NCI-H1417 treated with DMSO at 0.1 percent for 48 hours (cell line): ENCODE measurements at places on chromosomes 3 and 15.

DNA sequence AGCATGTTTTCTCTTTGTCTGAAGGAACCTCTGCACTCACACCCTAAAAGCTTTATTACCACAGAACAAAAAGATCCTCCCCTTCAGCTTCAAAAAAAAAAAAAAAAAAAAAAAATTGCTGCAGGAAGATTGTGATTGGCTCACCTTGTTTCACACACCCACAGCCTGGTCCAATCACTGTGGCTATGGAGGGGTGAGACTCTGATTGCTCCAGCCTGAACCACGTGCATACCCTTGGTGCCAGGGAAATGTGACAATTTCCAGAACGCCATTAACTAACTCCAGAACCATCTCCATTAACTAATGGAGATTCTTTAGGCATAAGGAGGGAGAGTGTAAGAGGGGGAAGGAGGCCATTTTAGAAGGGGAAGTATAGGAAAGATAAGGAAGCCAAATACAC, 106.5 kb upstream of the CRBN start:
- DNase-seq, result no peak

DNA sequence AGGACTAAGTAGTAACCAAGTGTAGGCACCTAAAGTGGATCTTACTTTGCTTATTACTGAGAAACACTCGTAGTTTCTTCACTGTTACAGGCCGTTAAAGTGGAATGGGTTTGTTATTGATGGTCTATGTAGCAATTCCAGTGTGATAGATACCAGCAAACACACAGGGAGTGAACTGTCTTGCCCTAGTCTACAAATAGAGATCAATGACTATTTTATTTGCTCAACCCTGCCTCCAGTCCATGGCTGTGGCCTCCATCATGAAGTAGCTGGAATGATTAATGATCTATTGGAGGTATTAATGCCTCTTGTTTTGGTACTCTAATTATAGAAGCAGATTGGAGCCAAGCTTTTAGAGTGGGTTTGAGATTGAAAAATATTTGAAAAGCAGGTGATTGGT, 362.7 kb upstream of the AZI2 start:
- no peak for DNase-seq

- no peak for DNase-seq
These were observed 370.5 kb downstream of the CTNNB1 start for GRCh38 chr3:41569632-41570305.

DNA sequence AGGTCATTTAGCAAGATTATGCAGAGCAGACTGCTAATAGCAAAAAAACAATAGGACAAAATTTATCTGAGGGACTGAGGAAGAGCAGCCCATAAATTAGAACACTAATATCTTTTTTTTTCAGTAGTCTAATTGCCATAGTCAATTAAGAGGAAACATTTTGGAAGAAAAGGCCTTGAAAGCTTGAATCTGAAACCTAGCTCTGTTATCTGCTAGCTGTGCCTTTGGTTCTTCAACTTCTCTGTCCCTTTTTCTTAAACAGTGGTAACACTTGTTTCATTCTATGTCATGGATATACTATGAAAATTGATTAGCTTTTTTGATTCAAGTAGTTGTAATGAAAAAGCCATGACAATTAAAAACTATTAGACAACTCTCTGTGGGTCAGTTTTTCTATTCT, 1.7 kb downstream of the ATR start:
- no peak for DNase-seq

- no peak for DNase-seq
These were observed 440.7 kb upstream of the ARHGEF26 start for GRCh38 chr3:153680526-153680925.

DNA sequence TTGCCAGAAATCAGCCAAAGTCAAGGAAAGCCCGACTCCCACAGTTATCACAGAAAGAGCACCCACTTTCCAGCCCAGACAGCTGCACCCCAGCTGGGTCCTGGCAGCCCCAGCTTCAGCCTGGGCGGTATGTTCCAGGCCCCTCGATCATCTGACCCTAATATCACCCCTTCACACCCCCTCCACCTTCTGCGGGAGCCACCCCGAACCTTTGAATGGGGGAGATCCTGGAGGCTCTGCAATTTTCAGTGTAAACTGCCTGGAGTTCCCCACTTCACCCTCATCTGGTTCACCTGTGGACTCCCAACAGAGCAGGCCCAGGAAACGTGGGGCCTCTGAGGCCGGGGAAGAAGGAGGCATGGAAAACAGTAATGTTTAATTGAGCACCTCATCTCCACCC, 5.9 kb downstream of the PRSS50 start:
- DNase-seq, result no peak

- no peak for DNase-seq
These were observed 176.8 kb downstream of the ABHD5 start for GRCh38 chr3:43867436-43868072.

DNA sequence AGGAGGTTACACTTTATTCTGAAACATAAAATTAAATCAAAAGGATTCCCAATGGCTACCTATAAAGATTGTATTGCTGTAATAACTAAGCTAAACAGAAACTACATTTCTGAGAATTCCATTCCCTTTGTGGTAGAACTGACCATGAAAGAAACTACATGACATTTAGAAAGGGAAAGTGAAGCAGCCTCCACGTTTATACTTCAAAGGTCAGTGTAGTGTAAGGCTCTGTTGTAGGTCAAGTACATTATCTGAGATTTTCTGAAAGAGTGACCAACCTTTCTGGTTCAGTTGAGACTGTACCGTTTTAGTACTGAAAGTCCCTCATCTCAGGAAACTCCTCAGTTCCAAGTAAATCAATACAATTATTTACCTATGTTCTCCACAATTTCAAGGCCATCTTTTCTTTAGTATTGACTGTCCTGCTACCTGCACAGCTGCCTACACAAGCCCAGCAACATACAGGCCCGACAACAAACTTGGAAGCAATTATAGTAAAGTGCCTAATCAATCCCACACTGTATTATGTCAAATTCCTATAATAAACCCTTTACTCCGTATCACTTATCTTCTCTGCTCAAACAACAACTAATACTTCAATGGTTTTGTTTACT, 343.0 kb downstream of the PLOD2 start:
- DNase-seq, result no peak

DNA sequence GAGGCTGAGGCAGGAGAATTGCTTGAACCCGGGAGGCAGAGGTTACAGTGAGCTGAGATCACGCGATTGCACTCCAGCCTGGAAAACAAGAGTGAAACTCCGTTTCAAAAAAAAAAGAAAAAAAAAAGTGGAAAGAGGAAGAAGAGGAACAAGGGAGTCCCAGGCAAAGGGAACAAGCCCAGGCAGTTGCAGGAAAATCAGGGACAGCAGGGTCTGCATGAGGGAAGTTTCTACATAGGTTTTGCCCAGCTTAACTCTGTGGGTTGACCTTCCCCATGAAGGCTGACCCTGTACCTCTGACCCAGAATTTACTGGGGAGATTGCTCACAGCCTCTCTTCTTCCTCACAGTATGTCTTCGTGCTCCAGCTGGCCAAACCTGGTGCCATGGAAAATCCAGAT, 12.3 kb downstream of the RBP1 start:
- DNase-seq, result no peak

GRCh38 chr3:4755566-4755965, 223.7 kb upstream of the BHLHE40 start:
- DNase-seq, result no peak

DNA sequence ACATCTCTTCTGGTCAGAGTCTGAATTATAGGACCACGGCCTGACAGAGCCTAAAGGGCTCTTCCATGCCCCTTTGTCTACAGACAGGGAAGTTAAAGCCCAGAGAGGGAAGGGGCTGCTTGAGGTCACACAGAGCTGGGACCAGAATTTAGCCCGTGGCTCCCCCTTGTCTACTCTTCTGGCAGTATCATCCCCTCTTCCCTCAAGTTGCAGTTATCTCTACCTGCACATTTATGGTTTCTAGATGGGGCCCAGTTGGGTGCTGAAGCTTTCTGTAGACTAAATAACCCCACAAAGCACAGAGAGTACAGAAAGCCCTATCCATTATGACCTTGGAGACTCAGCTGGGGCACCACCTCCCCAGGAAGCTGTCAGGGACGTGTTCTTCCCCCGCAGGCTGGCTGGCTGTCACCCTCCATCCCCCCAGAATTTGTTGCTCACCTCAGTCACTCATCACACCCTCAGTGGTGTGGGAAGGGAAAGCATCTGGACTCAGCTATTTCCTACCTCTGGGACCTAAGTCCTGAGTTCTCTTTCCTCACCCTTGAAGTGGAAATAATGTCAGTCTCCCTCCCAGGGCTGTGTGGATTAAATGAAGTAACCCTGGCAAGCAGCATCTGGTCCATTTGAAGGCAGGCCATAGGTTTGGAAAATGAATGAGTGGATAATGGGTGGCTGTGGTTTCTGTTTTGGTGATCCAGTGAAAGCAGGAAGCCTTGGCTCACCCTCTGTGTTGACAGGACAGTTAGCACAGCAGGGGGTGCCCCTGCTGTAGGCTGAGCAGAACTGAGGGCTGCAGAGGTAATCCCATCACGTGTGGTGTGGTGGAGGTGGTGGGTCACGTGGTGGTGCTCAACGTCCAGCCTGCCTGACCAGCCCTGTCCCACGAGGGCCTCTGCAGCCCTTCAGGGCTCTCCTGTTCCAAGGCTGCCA, 16.3 kb downstream of the ACOX2 start:
- DNase-seq, result no peak

GRCh38 chr15:83435202-83435601, 11.9 kb upstream of the SH3GL3 start:
- no peak for DNase-seq

- DNase-seq, result no peak
These were observed 337.3 kb upstream of the ARHGEF26 start for GRCh38 chr3:153783741-153784480.

DNA sequence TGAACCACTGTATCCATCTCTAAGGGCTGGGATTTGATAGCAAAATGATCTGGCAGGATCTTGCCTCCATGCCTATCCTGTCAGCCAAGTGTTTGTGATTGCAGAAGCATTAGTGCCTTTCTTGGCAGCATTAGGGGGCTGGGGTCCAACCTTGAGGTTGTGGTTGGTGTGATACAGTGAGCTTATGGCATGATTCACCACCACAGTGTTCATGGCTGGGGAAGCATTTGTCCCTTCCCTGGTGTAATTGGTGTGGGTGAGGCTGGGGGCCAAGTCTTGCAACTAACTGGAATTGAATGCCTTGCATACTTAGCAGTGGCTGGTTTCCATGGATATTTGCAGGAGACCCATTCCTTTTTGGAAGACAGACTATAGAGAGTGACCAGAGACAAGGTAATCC, 271.0 kb upstream of the TBL1XR1 start:
- DNase-seq, result no peak

- no peak for DNase-seq
These were observed 563 bp downstream of the ARL6IP5 start for GRCh38 chr3:69085168-69085832.

DNA sequence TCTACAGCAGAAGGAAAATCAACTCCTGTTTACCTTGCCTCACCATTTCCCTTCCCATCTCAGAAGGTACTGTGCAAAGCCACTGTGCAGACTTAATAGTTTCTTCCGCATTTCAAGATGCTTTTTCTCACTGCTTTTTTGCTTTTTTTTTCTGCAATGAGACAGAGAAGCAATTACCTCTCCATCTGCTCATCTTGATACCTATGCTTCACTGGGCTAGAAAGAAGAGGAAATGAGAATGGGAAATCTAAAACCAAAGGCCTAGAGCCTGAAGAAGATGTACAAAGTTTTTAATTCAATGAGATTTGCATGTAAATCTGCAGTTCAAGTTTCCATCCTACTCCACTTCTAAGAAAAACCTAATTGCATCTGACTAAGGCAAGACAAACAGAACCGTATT, 238.1 kb upstream of the SETMAR start:
- DNase-seq, result no peak

DNA sequence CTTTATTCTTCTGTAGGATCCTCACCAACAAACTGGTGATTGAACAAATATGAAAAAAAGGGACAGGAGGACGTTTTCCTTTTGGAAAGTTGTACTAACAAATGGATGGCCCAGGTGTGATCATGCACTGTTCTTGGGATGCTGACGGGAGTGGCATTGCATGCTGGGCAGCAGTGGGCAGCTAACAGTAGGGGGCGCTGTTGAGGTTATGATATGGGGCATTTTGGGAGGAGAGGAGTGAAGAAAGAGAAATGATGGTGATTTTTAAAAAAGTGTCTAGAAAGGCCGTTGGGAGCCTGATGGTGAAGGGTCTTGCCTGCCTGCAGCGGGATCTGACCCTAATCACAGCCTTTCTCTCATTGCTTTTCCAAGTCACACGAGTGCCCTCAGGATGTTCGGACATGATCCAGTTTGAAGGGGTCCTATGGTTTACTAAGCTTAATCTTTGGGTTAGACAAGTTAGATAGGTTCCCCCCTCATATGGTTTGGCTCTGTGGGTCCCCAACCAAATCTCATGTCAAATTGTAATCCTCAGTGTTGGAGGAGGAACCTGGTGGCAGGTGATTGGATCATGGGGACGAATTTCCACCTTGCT, 46.2 kb upstream of the PRTG start:
- no peak for DNase-seq

GRCh38 chr3:178217479-178217878, 318.8 kb upstream of the KCNMB2 start:
- DNase-seq, result no peak

- no peak for DNase-seq
These were observed 103.5 kb upstream of the SLC7A14 start for GRCh38 chr3:170689296-170689829.

- no peak for DNase-seq
These were observed 46.8 kb downstream of the LIPC start for GRCh38 chr15:58478579-58478978.

DNA sequence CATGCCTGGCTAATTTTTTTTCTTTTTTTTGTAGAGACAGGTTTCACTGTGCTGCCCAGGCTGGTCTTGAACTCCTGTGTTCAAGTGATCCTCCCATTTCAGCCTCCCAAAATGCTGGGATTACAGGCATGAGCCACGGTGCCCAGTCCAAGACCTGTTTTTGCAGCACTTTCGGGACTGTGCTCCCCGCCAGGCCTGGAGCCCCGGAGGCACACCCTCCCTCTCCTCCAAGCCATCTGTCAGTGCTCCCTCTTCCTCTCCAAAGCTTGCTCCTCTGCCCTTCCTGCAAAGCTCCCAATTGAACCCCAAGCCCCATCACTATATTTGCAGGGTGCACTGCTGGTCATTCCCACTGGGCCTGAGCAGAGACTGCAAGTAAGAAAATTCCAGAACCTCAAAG, 98.1 kb downstream of the CORO2B start:
- DNase-seq, result no peak

- DNase-seq, result no peak
These were observed 44.2 kb downstream of the SOX2 start for GRCh38 chr3:181755959-181756358.

DNA sequence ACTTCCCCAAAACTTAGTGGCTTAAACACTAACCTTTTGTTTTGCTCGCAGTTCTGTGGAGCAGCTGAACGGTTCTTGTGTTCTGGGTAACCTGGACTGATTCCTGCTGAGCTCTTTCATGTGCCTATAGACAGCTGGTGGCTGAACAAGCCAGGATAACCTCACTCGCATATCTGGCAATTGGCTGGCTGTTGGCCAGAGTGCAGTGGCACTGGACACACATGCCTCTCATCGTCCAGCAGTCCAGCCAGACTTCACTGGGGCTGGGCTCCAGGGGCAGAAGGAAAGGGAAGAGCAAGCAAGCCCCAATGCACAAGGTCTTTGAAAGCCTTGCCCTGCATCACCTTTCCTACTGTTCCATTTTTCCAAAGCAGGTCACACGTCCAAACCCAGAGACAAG, 53.6 kb upstream of the GATA2 start:
- no peak for DNase-seq

GRCh38 chr3:17949101-17949500, 206.7 kb upstream of the TBC1D5 start:
- no peak for DNase-seq

- DNase-seq, result no peak
These were observed 68.9 kb upstream of the DCLK3 start for GRCh38 chr3:36833160-36833814.

- no peak for DNase-seq
These were observed 436.6 kb downstream of the LPP start for GRCh38 chr3:188590557-188590956.

GRCh38 chr15:62793752-62794144, 248.8 kb upstream of the TPM1 start:
- DNase-seq, result no peak
